DMS53 (cell line): ENCODE measurements at places on chromosomes 1 and 21.

- DNase-seq = no peak
Observed at GRCh38 chr1:3778590-3779264, 6.2 kb downstream of the SMIM1 start.

GRCh38 chr1:161192476-161193465 is 6.1 kb downstream of the ADAMTS4 start:
- peak; percentile 85 for DNase-seq

DNA sequence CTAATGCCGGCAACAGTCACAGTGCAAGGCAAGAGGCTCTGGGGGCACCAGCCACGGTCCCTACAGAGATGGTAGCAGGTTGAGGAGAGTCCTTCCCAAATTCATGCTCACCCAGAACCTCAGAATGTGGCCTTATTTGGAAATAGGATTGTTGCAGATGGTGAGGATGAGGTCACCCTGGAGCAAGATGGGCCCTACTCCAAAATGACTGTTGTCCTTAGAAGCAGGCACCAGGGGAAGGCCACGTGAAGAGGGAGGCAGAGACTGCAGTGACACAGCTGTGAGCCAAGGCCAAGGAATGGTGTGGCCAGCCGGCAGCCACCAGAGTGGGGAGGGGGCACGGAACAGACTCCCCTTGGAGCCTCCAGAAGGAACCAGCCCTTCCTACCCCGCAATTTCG is 70.8 kb upstream of the CLDN14 start:
- DNase-seq = no peak

GRCh38 chr21:43731476-43731875 is 12.5 kb downstream of the PDXK start:
- DNase-seq = no peak

DNA sequence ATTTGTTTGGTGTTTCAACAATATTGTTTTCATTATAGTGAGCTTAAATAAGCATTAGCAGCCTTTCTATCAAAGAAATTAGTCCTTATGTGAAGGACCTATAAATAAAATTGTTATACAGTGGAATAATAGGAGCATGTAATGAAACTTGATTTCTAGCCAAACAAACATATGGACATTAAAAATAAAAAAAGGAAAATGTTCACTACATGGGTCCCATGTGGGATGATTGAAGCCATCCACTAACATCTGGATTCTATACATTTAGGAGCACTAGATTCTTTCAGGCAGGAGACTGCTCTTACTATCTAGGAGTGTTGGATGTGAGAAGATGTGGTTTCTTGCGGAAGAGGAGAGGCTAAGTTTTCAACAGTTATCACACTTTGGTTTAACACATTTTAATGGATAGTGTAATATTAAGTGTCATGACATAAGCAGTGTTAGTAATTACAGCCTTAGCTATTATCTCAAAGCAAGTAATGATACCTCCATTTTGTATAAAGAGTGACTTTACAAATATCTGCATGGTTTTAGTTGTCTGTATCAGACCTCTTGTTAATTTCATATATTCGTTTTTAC is 62.3 kb downstream of the LYPLAL1 start:
- DNase-seq = no peak

- no peak for DNase-seq
Observed at GRCh38 chr1:84062496-84062895, 63.6 kb upstream of the TTLL7 start.

DNA sequence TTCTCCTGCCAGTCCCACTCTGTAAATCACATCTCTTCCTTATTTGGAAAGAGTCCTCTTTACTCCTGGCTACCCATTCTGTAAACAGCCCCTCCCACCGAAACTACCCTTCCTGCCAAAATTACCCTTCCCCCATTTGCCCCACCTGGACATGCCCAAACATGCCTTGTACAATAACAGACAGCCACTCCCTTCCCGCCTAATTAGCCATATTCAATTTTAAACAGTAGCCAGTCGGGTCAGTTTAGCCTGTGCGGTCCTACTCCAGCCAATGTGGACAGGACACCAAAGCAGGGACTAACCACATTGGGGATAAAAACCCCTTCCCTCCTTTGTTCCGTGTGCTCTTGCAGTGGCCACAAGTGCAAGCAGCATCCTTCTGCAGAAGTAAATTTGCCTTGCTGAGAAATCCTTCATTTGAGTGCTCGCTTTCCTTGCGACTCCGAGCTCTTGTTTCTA is 56.3 kb upstream of the MAP10 start:
- peak; percentile 24 for DNase-seq
